ENCODE measurements at places on chromosomes 2 and 18.

DNA sequence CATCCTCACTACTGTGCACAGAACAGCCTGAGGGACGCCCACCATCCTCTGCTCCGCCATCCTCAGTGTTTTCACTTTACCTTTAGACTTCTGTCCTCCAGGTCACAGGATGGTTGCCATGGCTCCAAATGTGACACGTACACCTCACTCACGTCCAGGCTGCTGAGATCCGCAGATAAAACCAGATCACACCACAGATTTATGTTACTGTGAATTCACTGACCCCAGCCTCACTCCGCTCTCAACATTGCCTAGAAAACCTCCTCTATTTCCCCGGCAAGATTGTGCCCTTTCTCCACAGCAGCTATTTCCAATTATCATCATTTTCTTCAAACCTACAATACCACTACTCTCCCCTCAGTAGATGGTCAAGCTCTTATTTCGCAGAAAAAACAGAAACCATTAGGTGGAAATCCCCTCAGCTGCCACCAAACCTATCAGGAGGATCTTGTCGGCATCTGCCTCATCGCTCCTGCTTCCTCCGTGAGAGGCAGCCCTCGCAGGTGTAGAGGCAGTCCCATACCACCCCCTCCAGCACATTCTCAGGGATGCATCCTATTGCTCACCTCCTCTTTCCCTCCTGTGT is 49.8 kb upstream of the SLC1A4 start:
- DNase-seq, result no peak

GRCh38 chr2:30484145-30484544 is 37.1 kb downstream of the LCLAT1 start:
- DNase-seq, result no peak

GRCh38 chr18:44973282-44973681 is 292.6 kb downstream of the SETBP1 start:
- peak; percentile 10 for DNase-seq

DNA sequence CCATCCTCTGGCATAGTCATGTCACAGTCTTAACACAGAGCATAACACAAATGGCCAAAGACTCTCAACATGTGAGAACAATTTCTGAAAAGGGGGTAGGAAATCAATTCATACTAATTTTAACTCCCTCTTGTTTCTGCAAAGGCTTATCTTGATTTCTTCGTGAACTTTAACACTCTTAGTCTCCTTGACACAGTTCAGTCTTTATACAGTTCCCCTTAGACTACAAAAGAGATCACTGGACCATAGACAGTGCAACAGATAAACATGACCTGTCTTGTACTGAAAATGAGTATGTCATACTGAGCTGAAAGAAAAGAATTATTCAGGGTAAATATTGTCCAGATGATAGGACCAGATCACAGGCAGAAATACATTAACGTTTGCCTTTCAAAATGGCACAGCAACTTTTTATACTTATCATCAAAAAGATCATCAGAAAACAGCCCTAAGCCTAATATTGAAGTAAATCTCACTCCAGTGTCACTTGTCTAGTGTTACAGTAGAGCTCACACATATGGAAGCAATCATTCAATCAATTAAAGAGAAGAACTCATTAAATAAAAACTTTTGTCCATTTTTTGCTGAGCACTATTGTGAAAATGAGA is 56.4 kb upstream of the VRK2 start:
- DNase-seq, result no peak
